ENCODE measurements at places on chromosomes 4 and X.

- no peak for DNase-seq
Observed at GRCh38 chrX:19695884-19696283, 180.6 kb upstream of the MAP3K15 start.

- no peak for DNase-seq
Observed at GRCh38 chrX:1592470-1593142, 1.2 kb downstream of the AKAP17A start.

DNA sequence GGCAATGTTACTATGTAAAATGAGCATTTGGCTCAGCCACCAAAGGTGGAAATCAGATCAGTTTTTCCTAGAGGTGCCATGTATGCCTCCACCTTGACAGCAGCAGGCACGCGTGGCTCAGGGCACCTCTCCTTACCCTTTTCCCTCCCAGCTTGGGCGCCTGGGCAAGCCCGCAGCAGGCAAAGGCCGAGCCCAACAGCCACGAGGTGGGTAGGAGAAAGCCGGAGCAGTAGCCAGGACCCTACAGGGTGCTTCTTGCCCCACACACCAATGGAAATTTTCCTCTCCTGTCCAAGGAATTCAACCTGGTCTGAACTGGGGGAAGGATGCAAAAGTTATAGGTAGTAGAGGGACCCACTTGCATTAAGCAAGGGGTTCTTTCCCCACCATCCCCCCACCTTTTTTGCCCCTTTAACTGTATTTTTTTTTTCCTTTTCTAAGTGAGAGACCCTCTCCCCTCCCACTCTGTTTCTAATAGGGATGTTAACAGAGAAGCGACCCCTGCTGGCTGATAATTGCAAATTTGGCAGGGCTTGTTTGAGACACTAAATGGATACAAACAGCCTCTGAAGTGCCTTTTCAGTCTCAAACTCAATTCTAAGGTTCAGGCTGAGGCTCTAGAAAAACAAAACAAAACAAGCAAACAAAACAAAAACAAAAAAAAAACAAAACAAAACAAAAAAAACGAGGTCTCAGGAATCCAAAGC is 895.1 kb downstream of the PCDH18 start:
- no peak for DNase-seq

DNA sequence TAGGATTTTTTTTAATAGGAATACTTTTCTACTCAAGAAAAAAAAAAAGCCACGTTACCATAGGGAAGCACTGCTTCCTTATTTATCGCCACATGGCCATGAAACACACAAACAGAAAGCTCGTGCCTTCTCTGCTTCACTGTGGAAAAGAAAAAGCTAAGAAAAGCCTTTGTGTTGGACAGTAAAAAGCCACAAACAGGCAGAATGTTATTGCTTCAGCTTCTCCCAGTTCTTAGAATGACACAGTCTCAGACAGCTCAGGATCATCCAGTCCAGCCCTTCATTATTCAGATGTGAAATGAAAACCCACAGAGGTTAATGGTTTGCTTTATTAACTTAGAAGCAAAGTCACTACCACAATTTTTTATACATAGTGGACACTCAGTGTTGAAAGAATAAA is 181.6 kb upstream of the NOCT start:
- DNase-seq, result no peak
